ENCODE measurements at places on chromosomes 13 and 19.

DNA sequence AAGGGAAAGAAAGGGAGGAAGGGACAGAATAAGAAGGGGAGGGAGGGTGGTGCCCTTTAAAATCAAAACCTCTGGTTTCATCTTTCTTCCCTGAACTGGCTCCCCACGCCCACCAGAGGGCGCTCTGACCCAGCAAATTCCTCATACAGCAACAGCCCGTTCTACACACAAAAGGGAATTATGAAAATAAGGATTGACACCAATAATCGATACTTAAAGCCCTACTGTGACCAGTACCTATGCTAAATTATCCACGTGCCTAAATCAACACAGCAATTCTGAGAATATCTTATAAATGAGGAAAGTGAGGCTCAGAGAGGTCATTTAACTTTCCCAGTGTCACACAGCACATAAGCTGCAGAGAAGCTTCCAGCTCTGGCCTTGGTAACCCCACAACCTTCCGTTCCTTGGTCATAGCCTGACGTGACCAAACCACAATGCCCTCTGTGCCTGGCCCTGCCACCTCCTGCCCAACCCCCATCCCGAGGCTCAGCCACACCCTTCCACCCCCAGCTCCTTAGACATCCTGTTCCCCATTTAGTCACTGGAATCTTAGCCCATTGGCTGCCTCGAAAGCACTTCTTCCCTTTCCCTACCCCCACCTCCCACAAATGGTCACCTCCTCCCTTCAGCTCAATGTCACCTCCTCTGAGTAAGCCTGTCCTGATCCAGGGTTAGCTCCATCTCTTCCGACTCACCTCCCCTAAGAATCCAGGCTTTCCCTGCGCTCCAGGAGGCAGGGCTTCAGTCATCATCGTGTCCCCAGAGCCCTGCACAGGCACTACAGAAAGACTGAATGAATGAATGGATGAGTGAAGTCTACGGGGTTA is 34.2 kb upstream of the PNMA8B start:
- DNase-seq, result no peak

- no peak for DNase-seq
Observed at GRCh38 chr19:30784850-30785457, 412.8 kb downstream of the ZNF536 start.

- no peak for DNase-seq
Observed at GRCh38 chr19:6697291-6697690, 23.2 kb downstream of the C3 start.

DNA sequence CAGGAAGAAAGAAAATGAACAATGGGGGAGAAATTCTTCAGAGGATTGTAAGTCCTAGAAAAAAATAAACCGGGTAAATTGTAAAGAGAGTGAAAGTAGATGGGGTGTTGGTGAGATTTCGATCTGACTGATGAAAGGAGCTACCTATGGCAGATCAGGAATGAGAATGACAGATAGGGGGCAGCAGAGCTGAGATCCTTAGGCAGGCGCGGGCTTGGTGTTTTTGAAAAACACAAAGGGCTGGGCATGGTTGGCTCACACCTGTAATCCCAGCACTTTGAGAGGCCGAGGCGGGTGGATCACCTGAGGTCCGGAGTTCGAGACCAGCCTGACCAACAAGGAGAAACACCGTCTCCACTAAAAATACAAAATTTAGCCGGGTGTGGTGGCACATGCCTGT is 1468.6 kb upstream of the SLC10A2 start:
- DNase-seq, result no peak

- no peak for DNase-seq
Observed at GRCh38 chr19:6457958-6458694, 1.5 kb downstream of the SLC25A23 start.

DNA sequence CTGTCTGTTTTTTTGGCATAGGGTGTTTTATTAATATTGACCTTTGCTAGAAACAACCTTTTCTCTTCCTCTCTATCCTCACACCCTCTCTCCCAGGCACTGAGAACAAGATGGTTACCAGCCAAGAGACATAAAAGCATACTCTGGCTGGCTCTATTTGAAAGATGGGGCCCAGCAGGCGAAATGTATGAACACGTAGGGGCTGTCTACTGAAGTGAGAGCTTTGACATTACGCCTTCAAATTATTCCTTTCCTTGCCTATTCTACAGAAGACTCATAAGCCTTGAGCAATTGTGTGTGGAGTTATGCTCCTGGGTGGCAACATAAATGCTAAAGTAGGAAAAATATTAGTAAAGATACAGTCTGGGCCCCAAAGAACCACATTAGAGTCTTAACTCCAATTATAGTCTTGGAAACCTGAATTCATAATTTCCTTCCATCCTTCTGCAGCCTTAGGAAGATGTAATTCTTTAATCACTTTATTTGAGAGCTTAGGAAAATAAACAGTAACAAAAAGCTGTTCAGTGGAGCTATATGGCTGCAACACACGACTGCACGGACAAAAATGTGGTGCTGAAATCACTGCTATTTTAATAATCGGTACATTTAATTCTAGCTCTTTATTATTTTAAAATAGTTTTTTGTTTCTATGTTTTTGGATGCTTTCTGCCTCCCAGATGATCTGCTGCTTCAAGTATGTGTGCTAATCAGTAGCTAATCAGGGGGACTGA is 122.3 kb upstream of the RNF113B start:
- DNase-seq, result no peak

- DNase-seq, result peak; percentile 18
Observed at GRCh38 chr19:532561-533363, 1.2 kb downstream of the CDC34 start.

DNA sequence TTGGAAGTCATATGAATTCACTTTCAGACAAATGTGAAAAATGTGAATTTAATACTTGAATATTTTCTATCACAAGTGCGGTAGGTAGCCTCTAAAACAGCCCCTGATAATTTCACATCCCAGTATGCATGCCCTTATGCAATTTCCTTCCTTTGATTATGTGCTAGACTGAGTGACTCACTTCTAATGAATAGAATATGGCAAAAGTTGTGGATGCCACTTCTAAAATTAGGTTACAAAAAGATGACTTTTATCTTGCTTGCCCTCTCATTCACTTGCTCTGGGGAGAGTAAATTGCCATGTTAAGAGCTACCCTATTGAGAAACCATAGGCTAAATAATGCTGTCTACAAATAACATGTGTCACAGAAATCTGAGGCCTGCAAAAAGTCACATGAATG is 402.5 kb upstream of the PCDH9 start:
- DNase-seq, result no peak

GRCh38 chr13:104086210-104086609 is 1020.0 kb upstream of the SLC10A2 start:
- DNase-seq, result no peak

DNA sequence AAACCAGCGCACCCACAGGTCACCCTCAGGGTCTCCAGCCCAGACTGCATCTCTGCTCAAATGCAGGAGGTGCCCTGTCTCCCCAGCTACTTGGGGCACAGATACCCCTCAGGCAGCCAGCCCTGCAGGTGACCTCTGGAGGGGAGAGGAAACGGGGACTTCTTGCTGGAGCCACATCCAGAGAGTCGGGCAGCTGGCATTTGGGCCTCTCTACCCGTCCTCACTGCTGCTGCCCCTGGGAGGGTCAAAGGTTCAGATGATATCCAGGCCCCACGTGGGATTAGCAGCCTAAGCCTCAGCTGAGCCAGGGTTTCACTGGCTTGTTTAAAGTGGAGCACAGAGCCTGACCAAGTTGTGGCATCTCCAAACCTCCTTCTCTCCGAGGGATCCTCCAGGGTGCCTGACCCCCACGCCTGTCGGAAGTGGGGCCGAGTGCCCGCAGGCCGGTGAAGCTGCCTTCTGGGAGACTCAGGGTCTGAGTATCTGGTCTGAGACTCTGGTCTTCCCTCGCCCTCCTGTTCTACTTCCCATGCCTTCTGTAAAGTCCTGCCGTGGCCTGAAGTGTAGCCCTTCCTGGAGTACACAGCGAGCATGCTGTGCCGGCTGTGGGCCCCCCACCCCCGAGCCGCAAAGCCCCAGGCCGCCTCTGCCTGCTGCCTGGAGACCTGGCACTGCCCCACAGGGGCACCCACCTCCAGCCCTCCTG is 2.1 kb downstream of the RASA3 start:
- no peak for DNase-seq

DNA sequence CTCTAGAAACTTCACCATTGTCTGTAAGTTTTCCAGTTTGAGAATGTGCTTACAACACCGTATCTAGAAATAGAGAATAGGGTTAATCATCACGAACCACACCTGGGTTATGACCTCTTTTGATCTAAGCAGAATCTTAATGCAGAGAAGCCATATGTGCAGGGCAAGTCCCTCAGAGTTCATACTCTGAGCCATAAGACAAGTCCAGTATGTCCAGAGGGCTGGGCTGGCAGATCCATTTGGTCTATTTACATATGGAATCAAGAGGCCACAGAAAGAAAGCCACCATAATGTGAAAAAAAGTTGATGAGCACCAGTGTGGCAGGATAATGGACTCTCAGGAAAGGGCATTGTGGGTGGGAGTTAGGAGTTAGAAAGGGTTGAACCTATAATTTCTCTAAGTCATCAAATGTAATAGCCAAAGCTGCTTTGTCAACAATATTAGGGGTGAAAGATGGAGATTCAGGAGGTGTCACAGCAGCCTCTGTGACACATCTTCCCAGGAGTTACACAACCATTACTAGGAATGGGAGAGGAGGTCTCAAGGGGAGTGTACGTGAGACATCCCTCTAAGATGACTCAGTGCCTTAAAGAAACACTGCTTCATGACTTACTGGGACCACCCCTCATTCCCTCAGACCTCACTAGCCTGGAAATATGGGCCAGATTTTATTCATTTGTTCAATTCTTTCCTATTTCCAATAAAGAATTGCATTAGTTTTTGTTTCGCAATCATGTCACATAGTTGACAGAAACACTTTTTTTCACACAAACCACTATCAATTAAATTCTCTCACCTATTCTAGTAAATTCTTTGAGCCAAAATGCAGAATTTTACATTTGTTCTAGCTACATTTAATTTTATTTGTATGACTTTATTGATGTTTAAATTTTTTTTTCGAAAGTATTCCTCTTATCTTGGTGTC is 30.4 kb upstream of the OLFM4 start:
- DNase-seq, result no peak

GRCh38 chr13:105329359-105329758 is 1206.1 kb downstream of the EFNB2 start:
- DNase-seq, result no peak

DNA sequence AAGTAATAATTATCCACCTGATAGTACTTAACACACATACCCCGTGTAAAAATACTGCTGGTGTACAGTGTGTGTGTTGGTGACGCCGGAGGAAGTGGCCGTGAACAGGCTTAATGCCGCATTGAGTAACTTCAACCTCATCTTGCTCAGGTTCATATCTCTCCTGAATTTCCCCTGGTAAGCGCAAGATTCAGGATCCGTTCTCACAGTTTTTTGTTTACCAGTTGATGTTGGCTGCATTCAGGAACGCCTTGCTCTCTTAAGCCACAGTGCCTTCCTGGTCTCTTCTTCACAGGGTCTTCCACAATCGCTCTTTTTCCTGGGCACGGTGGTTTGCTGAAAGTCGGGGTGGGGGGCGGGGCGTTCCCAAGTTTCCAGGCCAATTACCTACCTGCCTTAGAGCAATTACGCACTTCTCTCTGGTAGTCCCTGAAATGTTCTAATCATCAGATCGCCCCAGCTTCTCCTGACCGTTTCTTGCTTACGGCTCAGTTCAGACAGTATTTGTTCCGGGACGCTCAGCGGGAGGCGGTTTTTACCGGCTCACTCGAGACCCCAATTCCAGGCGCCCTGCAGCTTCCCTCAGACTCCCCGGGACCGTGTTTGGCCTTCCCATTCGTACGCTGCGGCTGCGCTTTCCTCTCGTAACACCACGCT is 706 bp upstream of the DNAJC3 start:
- DNase-seq, result peak; percentile 4

Data from AG09309 (cell line).